ENCODE measurements at places on chromosomes 5 and 9. TPM values are rescaled to one million over a fixed set of nuclear protein-coding genes. Genes with fewer than 3 reads are reported as not detected.

EQTN gene
- polyA plus RNA-seq = not detected

DNA sequence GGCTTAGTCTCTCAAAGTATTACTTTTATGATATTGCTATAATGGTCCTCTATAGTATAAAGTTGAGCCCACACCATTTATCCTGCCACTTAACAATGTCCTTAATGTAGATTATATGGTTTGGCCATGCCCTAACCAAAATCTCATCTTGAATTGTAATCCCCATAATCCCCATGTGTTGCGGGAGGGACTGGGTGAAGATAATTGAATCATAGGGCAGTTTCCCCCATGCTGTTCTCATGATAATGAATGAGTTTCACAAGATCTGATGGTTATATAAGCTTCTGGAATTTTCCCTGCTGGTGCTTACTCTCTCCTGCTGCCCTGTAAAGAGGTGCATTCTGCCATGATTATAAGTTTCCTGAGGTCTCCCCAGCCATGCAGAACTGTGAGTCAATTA, 498.8 kb downstream of the RAB3C start:
- DNase-seq = no peak

DNA sequence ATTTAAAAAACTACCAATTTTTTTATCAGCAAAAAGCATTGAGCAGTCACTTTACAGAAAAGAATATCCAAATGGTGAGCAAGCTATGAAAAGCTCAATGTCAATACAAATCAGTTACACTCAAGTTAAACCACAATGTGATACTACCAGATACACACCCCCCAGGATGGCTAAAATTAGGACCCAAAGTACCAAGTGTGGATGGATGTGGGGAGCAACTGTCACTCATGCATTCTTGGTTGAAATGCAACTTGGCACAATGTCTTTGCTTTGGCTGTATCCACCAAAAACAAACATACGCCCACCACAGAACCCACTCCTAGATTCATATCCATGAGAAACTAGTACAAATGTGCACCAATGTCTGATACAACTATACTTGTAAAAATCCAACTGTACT, 120.0 kb upstream of the IRX1 start:
- no peak for DNase-seq

GRCh38 chr5:36214436-36214835, 27.3 kb downstream of the NADK2 start:
- no peak for DNase-seq

- DNase-seq = no peak
Measured at GRCh38 chr5:132498152-132498551, 7.6 kb upstream of the IRF1 start.

Data from small intestine (tissue), 16 donors.